ENCODE measurements at places on chromosomes 2 and 18.

DNA sequence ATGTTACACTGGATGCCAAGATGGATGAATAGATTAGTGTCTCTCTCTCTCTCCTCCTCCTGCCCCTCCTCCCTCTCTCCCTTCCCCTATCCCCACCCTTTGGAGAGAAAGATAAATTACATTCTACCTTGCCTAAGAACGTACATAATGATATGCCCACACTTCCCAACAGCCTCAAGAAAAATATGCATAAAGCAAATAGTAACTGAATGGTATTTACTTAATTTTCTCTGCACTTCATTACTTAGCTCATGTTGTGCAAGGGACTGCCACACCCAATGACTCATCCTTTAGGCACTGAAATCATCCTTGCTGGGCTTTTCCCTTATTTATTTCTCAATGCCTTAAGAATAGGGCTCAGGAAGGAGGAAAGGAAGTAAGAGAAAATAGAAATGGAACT lies 137.3 kb upstream of the PID1 start:
- DNase-seq = no peak

GRCh38 chr2:143906850-143907249 lies 613.1 kb downstream of the ZEB2 start:
- no peak for DNase-seq

DNA sequence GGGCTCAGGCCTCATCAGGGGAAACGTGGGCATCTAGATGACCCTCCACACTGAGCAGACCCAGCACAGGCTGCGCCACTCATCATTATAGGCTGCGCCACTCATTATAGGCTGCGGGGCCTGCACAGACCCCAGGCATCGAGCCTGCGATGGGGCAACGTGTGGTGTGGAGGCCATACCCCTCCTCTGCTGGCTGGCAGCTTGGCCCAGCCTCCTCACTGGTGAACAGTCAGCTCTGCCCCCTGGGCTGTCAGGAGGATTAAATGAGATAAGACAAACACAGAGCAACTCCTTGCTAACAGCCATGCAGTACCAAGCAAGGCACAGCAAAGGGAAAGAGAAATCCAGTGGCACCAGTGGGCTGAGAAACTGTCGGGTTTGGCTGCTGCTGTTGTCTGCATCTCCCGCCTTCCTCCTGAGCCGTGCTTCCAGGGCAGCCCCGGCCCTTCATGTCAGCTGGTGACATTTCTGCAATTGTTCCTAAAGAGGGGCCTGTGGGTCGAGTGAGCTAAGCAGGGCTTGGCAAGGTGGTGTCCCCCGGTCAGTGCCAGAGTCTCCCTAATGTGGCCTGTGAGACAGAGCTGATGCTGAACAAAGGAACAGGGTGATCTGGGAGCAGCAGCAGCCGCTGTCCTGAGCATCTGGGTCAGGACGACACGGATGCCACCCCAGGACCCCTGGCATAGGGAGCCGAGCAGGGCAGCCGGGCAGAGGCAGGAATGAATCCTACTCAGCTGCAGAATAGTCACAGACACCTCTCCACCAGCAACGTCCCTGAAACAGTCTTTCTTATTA lies 48.7 kb downstream of the RRM2 start:
- DNase-seq = no peak

DNA sequence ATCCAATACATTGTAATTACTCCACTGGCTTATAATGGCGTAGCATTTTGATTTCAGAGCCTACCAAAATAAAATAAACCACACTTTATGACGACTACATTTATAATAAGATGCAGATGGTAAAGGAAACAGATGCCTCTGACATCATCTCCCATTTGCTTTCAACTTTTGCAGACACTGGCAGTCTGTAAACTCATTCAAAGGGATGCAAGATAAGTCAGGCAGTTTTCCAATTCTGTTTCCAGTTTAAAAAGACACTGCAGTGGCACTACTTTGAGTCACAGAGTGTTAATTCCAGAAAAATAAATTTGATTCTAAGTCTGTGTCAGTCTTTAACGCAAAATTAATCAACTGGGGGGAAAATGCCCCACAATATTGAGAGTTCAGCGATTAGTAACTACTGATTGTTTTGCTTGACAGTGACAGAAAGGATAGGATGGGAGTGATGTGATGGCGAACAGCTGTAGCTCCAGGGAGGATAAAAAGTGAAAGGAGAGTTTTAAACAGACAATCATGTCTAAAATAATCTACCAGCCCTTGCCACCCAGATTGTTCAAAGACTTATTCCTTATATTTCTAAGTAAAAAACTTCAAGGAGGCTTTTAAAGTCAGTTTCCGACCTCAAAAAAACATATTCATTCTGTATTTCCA lies 6.7 kb downstream of the DSEL start:
- DNase-seq = no peak

- DNase-seq = no peak
Measured at GRCh38 chr2:240467149-240467642, 31.7 kb downstream of the GPC1 start.

GRCh38 chr2:60104514-60105505 lies 448.6 kb downstream of the BCL11A start:
- no peak for DNase-seq

DNA sequence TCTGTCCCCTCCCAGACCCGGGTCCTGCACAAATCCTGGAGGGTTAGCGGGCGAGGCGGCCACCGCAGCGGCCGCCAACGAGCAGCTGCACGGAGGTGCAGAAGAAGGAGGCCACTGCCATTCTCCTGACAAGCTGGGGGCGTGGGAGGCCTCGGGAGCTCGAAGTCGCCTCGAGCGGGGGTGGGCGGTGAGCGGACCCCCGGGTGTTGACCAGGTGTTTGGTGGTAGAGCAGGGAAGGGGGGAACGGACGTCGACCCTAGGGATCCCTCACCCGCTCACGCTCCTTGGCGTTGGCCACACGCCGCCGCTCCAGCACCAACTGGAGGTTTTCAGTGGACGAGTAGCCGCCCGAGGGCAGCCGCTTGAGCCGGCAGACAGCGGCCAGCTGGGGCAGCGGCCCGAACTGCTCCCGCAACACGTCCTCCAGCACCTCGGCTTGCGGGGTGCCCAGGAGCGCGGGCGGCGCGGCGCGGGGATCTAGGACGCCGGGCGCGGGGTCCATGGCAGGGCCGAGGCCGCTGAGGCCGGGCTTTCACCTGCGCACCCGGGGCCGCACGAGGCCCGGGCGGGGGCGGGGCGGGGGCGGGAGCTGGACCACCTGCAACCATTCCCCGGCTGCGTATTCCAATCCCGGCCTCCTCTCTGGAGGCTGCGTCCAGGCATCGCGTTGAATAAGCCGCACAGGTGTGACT lies at the start of gene FIGLA:
TSS of gene FIGLA (minus strand) at position 508 of the 693 bp plus-strand sequence. CDS start at position 503, 5 bp downstream.
- no peak for DNase-seq

- DNase-seq = peak; percentile 76
Measured at GRCh38 chr2:127024769-127025358, 82.1 kb downstream of the BIN1 start.

DNA sequence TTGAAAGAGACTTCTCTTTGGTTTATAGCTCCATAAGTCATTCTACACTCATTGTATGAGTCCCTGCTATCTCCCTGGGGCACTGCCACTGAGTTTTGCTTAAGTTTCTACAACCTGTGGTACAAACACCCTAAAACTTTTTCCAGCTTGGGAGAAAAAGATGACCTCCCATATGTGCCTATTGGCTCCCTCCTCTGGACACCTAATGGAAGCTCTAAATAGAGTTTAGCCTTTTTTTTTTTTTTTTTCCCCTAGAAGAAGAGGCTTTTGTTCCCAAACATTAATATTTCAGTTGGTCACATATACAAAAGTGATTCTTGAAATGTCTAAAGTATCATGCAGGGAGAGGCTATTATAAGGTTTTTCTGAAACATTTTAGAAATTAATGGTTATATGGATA lies 547.2 kb upstream of the TMEFF2 start:
- no peak for DNase-seq

DNA sequence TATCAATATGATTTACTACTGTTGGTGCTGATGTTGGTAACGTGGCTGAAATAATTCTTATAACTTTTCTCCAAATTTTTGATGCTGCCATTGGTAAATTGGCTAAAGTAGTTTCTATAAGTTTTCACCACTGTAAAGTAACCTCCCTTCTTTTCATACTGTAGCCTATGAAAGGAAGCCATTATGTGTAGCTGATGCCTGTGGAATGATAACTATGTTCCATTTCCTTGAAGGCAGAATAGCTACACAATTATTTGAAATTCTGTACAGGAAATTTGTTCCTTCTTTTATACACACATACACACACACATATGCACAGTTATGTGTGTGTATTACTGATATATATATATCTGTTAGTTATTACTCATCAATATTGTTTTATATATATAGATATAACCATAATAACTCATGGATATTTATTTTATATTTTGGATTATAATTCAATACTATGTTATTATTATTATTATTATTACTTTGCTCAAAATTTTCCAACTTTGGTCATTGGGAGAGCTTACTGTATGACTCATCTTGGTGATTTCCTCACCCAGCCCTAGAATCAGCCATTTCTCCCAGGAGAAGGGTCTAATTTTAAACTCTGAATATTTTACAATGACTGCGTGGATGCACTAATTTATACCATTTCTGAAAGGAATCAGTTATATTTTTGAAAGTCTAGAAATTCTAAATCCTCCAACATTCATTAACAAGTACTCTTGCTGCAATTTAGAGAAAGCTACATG lies 1677.7 kb downstream of the SUCLG1 start:
- no peak for DNase-seq

GRCh38 chr2:141899740-141900139 lies 231.1 kb downstream of the LRP1B start:
- no peak for DNase-seq

- DNase-seq = no peak
Measured at GRCh38 chr18:42100248-42100647, 145.2 kb downstream of the PIK3C3 start.

- no peak for DNase-seq
Measured at GRCh38 chr2:34578641-34579040, 979.5 kb upstream of the FAM98A start.

DNA sequence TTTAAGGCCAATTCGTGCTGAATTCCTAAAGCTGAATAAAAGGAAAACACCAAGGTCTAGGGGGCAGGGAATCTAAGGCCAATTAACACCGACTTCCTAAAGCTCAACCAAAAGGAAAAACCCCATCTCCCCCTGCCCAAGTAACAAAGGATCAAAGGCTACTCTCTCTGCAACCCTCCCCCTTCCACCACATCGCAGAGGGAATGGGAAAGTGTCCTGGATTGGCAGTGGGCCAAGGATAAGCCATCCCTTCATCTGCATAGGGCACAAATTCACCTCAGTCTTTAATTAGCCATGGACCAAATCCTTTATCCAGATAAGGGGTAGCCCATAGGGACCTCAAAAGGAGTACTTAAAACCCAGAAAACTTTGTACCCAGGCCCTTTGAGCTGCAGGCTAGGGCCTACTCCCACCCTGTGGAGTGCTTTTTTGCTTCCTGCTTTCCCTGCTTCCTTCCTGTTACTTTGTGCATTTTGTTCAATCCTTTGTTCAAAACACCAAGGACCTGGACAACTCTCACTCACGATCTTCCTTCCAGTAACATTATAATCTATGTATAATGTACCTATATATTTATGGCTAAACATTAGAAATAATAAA lies 2119.8 kb upstream of the CELF4 start:
- no peak for DNase-seq

DNA sequence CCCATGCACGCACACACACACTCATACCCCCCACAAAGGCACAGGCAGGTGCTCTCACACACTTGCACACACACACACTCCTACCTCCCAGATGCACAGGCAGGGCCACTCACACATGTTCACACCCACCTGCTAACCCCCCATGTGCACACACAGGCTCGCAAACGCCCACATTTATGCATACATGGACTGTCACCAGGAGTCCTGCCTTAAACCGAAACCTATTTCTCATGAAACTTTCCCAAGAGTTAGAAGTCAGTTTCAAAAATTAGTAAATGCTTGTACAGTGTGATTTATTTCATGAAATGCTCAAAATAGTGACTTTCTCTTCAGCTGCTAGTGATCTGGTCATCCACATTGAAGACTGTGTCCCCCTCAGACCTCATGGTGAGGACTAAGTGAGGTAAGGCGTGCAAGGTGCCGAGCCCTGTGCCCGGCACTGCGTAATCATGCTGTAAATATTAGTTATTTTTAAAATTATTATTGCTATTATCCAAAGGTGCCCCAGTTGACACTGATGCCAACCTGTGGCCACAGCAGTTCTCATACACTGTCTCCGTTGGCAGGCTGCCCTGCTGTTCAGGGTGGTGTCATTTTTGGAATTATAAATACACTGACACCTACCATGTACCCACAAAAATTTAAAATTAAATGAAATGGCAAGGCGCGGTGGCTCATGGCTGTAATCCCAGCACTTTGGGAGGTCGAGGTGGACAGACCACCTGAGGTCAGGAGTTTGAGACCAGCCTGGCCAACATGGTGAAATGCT lies 12.4 kb downstream of the CNNM4 start:
- no peak for DNase-seq

DNA sequence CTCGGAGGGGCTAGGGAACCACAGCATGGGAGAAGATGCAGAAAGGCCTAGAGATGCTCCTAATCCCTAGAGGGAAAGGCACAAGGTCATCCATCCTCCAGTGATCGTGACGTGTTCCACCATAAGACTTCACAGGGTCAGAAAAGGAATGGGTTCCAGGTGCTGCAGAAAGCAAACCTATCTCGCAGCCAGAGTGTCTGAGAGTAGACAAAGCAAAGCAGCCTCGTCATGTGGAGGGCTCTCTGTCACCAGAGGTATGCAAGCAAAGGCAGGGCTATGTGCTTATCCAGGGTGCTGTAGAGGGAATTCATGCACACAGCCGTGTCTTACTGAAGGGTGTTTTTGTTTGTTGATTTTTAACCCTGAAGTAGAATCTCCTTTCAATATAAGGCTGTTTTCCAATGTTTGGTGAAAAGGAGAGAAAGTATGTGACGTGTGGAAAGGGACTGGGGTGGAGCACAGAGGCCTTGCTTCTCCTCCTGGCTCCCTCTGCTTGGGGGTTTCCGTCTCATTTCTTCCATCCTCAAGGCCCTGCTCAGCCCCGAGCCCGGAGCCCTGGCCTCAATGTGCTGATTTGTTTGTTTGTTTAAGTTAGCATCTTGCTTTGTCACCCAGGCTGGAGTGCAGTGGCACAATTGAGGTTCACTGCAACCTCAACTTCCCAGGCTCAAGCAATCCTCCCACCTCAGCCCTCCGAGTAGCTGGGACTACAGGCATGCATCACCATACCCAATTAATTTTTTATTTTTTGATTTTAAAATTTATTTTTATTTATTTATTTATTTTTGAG lies 3.0 kb downstream of the GPR55 start:
- no peak for DNase-seq

GRCh38 chr18:7415081-7415894 lies 151.8 kb upstream of the PTPRM start:
- DNase-seq = no peak

GRCh38 chr2:121598087-121598486 lies 51.2 kb downstream of the CLASP1 start:
- no peak for DNase-seq
